Midbrain (tissue), 1 donor: ENCODE measurements at places on chromosomes 16 and 17.
A peak's percentile ranks its signal among the peaks of the same experiment; 100 is the strongest.

- DNase-seq = no peak
These were observed 138.1 kb downstream of the TRIM37 start for GRCh38 chr17:58968426-58969061.

GRCh38 chr17:2700030-2700490, 11.5 kb downstream of the CLUH start:
- no peak for DNase-seq

DNA sequence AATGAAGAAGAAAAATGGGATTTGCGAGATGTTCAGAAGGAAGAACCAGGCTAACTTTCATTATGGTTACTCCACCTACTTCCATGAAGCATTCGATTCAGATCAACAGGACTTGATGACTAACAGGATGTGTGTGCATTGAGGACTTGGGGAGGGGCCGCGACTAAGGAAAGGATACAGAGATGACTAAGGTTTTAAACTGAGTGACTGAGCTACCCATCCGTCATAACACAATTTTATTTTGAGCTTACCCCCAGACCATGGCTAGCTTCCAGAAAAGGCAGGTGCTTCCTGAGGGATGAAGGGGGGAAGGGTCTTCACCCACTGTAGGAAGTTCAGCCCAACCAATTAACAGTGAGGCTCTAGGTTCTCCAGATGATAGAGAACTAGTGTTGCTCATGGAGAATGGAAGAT, 2.5 kb upstream of the CDYL2 start:
- no peak for DNase-seq

GRCh38 chr17:43905985-43906852, 1.1 kb downstream of the MPP2 start:
- DNase-seq = peak; percentile 83

- DNase-seq = no peak
These were observed 612 bp downstream of the CISD3 start for GRCh38 chr17:38730526-38731379.

- no peak for DNase-seq
These were observed 7.8 kb downstream of the GALK1 start for GRCh38 chr17:75757086-75757681.

DNA sequence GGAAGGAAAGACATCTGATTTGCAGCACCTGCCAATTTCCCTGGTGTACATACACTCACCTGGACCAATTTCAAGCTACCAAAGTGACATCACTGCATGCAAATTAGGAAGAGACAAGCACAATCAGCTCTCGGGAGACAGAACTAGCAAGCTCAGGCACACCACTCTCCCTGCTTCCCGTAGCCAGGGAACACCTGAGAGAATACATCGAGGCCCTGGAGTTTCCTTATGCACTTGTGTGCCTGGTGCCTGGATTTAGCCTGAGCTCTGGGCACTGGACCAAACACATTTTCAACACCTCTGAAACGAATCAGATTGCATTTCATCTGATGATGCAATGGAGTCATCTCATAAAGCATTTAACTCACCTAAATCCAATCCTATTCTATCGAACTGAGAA, 110.5 kb downstream of the HS3ST2 start:
- no peak for DNase-seq

DNA sequence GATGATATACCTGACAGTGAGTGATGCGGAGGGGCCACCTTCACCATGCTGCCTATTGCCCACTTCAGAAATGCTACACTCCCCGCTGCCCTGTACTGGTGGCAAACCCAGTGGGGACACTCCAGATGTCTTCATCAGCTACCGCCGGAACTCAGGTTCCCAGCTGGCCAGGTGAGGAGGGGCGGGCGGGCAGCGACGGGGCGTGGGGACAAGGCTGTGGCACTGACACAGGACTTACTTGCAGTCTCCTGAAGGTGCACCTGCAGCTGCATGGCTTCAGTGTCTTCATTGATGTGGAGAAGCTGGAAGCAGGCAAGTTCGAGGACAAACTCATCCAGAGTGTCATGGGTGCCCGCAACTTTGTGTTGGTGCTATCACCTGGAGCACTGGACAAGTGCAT, 16.6 kb downstream of the SARM1 start:
- DNase-seq = no peak

DNA sequence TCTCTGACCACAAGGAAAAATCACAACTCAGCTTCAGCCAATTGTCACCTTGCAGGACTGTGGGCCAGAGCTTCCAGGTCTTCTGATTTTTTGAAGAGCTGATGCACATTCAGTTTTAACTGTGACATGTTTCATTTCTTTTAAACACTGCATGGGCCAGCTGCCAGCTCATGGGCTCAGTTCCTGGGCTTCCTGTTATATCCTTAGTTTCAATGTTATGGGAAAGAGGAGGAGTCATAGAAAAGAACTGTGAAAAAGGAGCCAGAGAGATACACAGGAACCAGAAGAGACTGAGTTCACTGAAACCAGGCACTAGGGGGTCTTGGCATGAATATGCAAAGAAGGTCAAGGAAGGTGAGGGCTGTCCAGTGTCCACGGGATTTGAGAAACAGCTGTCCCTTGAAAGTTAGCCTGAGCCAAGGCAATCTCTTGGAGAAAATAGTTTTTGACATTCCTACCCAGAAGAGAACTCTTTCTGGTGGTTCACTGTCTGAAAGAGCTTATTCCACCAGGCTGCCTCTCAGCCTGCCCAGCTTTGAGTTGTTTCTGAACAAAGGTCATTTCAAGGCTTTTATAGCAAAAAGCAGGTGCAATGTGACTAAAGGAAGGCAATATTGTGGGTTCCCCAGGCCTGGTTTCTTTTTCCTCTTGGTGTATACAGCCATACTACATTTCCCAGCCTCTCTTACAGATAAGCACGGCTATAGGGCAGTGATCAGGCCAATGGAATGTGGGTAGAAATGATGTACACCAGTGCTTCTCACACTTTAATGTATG, 10.5 kb downstream of the PDILT start:
- DNase-seq = no peak

DNA sequence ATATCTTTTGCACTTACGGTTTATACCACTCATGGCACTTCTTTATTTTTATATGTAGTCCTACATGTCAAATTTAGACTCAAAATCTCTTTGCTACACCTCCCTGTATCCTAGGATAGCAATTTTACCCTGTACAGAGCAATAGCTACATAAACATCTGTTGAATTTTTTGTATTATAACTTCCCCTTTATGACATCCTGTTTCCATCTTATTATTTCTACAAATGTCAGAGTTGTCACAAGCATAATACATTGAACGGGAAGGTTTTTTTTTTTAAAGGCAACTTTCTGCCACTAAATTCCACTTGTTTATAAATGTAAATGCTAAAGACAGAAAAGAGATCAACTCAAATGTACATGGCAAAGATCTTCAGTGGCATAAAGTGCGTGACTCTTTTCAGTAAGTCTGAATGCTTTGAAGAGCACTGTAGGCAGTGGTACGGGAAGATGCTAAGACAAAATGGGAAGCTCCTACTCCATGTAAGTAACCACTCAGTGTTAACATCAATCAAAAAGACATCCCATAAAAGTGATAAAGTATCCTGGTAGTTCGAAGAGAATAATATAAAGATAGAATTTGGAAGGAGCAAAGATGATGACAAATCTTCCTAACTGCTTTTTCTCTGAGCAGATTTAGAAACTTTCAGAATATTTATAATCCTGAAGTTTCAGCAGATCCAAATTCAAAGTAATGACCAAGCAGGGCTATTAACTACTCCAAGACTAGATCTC, 26.8 kb downstream of the GNA13 start:
- DNase-seq = no peak

- no peak for DNase-seq
These were observed 11.2 kb downstream of the SLC16A3 start for GRCh38 chr17:82239926-82240505.

- no peak for DNase-seq
These were observed 130.6 kb downstream of the DYNLRB2 start for GRCh38 chr16:80671281-80671849.

- DNase-seq = no peak
These were observed 30.5 kb upstream of the NKD1 start for GRCh38 chr16:50517450-50518252.

- DNase-seq = no peak
These were observed 678 bp downstream of the EXOC7 start for GRCh38 chr17:76102944-76103273.

DNA sequence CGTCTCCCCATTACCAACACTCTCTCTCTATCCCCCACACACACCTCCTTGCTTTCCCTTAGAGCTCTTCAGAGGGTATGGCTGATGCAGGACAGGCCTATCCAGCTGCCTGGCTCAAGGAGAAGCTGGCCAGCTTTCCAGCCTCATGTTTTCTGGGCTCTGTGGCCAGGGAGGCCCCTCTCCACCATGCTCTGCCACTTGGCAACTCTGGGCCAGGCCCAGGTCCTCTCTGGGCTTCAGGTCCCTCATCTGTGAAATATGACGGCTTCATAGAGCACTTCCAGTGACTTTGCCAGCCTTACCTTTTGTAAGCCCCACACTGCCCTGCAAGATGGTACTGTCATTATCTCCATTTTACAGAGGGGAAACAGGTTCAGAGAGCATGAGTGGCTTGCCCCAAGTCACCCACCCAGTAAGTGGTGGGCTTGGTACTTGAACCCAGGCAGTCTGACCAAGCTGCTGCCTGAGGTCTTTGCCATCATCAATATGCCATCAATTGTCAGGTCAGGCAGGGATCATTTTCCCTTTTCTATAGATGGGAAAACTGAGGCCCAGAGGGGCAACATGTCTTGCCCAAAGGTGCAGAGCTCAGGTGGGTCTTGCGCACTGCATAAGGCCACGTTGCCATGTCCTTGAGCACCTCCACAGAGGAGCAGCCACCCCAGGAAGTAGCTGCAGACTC, 548 bp upstream of the ADGRG5 start:
- DNase-seq = no peak

- no peak for DNase-seq
These were observed 10.5 kb upstream of the RAI1 start for GRCh38 chr17:17670701-17671305.

DNA sequence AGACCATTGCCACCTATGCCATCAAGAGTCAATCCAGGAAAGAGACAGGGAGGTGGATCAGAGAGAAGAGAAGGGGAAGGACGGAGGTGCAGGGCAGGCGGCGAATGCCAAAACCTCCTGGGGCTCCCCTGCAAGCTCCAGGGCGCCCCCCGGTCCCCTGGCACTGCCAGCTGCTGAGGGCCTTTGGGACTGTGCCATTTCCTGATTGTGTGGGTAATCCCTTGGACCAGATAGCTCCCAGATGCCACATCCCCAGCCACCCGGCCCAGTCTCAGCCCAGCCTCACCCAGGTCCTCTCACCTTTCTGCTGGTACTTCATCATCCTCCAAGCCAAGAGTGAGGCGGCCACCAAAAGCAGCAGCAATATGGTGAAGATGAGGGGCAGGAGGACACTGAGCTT, 14.7 kb downstream of the CD300LF start:
- DNase-seq = no peak

DNA sequence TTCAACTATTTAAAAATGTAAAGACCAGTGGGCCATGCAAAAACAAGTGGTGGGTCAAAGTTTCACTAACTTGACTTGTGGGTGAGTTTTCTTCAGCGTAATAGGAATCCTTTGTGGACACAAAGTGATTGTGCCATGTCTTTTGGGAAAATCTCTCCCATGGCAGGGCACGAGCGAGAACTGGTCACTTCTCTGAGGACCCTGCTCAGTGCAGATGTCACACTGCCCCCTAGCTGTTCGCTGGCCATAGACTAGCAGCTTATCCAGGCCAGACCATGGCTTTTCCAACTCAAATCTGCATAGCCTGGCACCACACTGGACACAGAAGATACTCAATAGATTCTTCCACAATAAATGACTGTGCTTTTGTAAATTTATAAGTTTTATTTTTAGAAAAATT, 306.0 kb upstream of the CCL2 start:
- DNase-seq = no peak

GRCh38 chr17:39450051-39450450, 1.0 kb downstream of the MED1 start:
- DNase-seq = no peak

DNA sequence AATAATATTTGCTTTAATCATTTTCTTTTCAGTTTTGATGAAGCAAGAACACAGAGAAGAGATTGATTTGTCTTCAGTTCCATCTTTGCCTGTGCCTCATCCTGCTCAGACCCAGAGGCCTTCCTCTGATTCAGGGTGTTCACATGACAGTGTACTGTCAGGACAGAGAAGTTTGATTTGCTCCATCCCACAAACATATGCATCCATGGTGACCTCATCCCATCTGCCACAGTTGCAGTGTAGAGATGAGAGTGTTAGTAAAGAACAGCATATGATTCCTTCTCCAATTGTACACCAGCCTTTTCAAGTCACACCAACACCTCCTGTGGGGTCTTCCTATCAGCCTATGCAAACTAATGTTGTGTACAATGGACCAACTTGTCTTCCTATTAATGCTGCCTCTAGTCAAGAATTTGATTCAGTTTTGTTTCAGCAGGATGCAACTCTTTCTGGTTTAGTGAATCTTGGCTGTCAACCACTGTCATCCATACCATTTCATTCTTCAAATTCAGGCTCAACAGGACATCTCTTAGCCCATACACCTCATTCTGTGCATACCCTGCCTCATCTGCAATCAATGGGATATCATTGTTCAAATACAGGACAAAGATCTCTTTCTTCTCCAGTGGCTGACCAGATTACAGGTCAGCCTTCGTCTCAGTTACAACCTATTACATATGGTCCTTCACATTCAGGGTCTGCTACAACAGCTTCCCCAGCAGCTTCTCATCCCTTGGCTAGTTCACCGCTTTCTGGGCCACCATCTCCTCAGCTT, 45.0 kb downstream of the ESRP2 start:
- peak; percentile 37 for DNase-seq

DNA sequence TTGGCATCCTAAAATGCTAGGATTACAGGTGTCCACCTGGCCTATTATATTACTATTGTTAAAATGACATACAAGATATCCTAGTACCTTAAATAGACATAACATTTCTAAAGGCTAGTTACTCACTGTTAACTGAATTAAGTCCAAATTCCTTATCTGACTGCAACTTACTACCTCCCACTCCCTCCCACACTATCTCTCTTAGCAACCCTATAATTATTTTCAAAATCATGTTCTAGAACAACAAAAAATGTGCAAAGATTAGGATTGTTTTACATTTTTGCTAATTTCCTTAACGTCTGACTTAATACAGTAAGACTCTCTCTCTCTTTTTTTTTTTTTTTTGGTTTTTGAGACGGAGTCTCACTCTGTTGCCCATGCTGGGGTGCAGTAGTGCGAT, 2.2 kb upstream of the ATF7IP2 start:
- no peak for DNase-seq

- no peak for DNase-seq
These were observed 693 bp downstream of the NDRG4 start for GRCh38 chr16:58500430-58501241.

DNA sequence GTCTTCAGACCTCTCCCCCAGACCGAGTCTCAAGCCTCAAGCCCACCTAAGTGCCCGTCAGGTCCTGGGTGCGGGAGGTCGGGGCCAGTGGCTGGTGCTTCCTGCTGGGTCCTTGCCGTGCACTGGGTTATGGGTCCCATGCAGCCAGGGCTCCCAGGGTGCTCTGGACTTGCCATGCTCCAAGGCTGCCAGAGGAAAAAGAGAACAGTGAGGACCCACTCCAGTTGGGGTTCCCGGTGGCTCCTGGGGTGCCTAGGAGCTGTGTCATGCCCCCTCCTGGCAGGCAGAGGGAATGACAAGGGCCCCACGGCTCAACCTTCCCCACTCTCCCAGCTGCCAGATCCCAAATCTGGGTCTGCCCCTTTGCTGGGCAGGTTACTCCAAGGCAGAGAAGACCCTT, 3.8 kb downstream of the SNX20 start:
- no peak for DNase-seq
